ENCODE measurements at places on chromosomes 6 and 20.

- no peak for DNase-seq
Observed at GRCh38 chr20:48597521-48598302, 230.1 kb downstream of the PREX1 start.

GRCh38 chr6:21070620-21071019 is 522.9 kb upstream of the SOX4 start:
- no peak for DNase-seq

- DNase-seq: no peak
Observed at GRCh38 chr20:44805979-44806620, 4.2 kb downstream of the RIMS4 start.

- no peak for DNase-seq
Observed at GRCh38 chr6:16162003-16162402, 33.1 kb downstream of the MYLIP start.
